CD4-positive, alpha-beta T cell treated with Interferon gamma for 1 hour (primary cell): ENCODE measurements at places on chromosomes 3 and 15.

- DNase-seq: no peak
Observed at GRCh38 chr3:170467007-170467406, 48.3 kb downstream of the CLDN11 start.

GRCh38 chr3:11601446-11602238, 42.1 kb downstream of the VGLL4 start:
- peak; percentile 57 for DNase-seq

- no peak for DNase-seq
Observed at GRCh38 chr3:183822631-183823030, 2.7 kb downstream of the MAP6D1 start.

- DNase-seq: peak; percentile 33
Observed at GRCh38 chr15:31489801-31490646, 163.4 kb downstream of the KLF13 start.

- no peak for DNase-seq
Observed at GRCh38 chr3:160665784-160666526, 11.0 kb upstream of the ARL14 start.
